ENCODE measurements at places on chromosomes 2 and 18.

DNA sequence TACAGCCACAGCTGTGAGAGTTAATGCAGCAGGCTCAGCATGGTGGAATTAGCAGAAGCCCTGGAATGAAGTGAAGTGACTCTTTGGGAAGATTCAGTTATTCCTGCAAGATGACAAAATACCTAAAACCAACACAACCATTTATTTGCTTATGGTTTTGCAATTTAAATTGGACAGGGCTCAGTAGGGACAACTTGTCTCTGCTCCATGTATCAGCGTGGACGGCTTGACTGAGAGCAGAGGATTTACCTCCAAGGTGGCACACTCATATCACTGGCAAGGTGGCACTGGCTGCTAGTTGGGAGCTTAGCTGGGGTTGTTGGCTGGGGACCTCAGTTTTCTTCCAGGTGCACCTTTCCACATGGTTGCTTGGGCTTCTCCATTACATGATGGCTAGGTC, 58.3 kb downstream of the LTBP1 start:
- DNase-seq, result no peak

- DNase-seq, result no peak
Measured at GRCh38 chr2:100812116-100812515, 7.8 kb upstream of the NPAS2 start.

DNA sequence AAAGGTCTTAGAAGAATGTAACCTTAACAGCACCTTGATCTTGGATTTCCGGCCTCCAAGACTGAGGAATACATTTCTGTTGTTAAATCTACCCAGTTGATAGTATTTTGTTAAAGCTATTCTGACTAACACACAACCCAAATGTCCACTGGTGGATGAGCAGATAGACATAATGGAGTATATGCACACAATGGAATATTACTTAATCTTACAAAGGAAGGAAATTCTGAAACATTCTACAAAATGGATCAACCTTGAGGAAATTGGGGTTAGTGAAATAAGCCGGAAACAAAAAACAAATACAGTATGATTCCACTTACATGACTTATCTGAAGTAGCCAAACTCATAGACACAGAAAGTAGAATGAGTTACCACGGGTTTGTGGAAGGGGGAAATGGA, 168.7 kb downstream of the ZNF804A start:
- no peak for DNase-seq

DNA sequence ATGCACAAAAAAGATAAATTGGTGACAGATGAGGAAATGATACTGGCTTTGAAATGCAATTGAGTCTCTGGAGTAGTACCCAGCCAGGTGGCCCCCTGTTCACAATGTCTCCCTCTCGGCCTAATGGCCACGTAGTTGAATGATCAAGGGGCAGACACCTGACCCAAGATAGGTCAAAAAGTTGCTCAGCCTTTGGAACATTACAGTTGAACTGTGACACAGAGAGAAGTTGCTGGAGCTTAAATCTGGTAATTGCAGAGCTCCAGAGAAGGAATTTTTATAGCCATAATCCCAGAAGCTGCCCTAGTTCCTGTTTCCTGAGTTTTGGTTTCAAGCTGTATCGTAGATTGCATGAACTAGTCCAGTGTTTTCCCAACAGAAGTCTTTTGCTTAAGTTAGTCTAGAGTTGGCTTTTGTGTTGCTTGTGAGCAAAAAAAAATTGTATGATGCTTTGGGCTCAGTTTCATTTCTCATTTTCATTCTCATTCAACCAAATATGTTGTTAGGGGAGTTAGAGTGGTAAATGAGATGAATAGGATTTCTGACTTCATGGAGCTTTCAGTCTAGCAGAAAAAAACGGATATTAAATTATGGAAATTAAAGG, 117.9 kb downstream of the CSRNP3 start:
- DNase-seq, result no peak

DNA sequence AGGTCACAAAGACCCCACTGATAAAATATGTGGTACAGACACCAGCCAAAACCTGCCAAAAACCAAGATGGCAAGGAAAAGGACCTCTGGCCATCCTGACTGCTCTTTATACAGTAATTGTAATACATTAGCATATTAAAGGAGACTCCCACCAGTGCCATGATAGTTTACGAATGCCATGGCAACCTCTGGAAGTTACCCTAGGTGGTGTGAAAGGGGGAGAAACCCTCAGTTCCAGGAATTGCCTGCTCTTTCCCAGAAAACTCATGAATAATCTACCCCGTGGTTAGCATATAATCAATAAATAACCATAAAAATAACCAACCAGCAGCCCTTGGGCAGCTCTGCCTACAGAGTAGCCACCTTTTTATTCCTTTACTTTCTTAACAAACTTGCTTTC, 129.8 kb upstream of the EPB41L3 start:
- DNase-seq, result no peak

GRCh38 chr2:206585335-206585734, 57.0 kb upstream of the FAM237A start:
- no peak for DNase-seq

- DNase-seq, result no peak
Measured at GRCh38 chr2:155701721-155702120, 630.8 kb downstream of the NR4A2 start.

DNA sequence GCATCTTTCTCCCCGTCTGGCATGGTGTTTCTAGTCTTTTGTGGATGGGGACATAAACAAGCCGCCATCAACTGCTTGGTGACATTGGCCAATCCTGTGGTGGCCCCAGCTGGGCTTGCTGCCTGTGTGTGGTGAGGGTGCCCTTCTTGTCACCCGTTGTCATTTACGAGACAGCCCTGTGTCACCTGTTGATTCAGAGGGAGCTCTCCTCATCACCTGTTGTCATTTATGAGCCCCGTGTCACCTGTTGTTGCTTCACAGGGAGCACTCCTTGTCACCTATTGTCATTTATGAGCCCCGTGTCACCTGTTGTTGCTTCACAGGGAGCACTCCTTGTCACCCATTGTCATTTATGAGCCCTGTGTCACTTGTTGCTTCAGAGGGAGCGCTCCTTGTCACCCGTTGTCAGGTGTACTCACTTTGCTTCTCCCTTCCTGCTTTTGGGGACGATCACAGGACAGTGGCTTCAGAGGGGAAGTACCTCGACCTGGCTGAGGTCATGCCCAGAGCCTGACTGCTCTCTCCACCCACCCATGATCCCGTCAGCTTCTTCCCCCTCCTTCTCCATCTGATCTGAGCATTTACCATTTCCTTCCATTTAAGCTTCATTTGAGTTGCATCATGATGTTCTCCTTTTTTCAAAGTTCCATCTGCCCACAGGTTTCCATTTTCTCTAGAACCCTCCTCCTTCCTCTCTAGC, 29.1 kb downstream of the HPCAL1 start:
- DNase-seq, result peak; percentile 17

DNA sequence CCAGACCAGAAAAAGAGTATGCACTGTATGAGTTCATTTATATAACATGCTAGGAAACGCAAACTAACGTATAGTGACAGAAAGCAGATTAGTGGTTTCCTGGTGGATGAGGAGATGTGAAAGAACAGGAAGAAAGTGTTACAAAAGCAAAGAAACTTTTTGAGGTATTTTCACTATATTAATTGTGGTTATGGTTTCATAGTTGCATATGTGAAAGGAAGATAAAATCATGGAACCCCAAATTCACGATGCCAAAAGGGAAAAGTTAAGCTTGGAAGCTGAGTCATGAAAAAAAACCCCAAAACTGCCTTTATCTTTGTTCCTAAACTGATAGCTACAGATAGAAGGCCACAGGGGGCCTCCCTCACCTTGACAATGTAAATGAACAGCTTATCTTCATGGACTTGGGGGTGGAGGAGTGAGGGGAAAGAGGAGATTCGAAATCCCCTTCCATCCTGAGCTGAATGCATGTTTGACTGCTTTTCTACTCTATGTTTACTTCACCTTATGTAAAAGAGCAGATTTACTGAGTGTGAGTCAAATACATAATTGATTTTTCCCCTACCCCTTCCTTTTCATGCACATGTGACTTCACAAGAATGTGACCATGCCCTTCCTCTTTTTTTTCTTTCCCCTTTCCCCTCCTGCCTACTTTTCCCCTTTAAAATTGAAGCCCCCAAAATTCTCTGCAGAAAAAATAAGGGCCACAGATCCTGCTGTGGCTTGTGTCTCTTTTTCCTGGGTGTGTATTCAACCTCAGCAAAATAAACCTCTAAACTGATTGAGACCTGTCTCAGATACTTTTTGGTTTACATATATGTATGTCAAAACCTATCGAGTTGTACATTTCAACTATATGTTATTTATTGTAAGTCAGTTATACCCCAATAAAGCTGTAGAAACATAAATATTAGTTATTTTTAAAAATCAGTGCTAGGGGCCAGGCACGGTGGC, 100.1 kb upstream of the TLK1 start:
- DNase-seq, result no peak

DNA sequence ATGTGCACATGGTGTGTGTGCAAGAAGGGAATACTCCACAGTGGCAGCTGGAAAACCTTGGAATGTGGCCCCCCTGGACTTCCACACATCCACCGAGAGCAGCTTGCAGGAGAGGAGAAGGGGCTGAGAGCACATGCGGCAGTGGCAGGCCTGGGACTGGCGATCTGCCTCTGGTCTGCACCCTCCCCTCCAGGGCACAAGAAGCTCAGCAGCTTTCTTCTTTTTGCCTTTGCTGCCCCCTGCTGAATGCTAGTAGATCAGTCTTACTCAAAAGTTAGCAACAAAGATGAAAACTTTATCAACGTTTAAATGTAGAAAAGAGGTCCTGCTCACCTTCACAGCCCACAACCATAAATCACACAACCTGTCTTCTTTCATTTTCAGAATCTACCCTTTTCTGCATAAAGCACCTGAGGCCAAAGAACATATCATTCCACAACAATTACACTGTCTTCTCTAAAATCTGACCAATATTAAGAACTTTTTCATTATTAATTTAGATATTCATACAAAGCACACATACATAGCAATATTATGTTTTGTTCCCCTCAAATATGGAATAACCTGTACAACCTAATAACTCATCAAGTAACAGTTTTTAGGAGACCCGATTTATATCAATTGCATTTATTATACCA, 34.6 kb downstream of the TGFBRAP1 start:
- no peak for DNase-seq

DNA sequence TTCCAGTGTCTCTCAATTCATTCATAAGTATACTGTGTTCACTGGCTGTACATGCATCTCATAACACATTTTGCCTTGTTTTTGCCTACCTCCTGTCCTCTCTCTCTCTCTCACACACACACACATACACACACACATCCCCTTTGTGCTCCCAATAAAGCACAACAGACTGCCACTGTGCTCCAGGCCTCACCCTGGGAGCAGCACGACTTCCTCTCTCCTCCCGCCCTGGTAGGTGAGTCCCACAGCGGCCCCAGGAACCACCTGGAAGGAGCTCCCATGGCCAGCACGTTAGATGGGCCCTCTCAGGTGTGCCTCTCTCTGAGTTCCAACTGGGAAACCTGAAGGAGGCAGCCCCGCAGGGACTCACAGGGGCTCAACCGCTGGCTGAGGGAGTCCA, 65.4 kb downstream of the MARCHF4 start:
- no peak for DNase-seq

DNA sequence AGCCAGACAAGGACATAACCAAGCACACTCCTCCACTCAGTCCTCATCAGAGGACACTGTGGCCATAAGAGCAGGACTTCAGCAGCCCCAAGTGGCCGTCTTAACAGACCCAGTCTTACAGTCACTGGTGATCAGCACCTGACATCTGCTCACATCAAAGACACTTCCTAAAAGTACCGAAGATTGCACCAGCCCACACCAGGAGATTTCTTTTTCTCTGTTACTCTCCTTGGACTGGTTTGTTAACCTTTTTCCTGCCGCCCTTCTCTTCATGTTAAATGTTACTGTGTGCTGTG, 44.1 kb downstream of the MRPS5 start:
- DNase-seq, result no peak

GRCh38 chr2:27100036-27100435, 13.5 kb downstream of the KHK start:
- DNase-seq, result no peak

- no peak for DNase-seq
Measured at GRCh38 chr2:136067459-136067858, 50.5 kb downstream of the CXCR4 start.

DNA sequence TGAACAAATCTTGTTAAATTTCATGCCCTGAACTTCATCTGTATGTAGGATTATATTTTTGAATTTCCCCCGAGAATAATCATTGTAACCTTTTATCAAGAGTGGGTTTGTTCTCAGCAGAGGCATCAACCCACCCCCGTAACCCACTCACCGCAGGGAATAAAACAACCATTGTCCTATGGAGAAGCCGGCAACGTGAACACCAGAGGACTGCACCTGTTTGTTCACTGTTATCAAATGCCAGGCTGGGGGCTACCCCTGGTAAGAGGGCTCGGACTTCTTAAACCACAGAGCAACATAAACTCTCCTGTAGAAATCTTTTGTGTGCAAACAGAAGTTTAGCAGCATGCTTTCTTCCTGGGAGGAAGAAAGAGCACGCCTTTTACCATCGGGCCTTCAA, 610.4 kb downstream of the ERBB4 start:
- DNase-seq, result no peak

DNA sequence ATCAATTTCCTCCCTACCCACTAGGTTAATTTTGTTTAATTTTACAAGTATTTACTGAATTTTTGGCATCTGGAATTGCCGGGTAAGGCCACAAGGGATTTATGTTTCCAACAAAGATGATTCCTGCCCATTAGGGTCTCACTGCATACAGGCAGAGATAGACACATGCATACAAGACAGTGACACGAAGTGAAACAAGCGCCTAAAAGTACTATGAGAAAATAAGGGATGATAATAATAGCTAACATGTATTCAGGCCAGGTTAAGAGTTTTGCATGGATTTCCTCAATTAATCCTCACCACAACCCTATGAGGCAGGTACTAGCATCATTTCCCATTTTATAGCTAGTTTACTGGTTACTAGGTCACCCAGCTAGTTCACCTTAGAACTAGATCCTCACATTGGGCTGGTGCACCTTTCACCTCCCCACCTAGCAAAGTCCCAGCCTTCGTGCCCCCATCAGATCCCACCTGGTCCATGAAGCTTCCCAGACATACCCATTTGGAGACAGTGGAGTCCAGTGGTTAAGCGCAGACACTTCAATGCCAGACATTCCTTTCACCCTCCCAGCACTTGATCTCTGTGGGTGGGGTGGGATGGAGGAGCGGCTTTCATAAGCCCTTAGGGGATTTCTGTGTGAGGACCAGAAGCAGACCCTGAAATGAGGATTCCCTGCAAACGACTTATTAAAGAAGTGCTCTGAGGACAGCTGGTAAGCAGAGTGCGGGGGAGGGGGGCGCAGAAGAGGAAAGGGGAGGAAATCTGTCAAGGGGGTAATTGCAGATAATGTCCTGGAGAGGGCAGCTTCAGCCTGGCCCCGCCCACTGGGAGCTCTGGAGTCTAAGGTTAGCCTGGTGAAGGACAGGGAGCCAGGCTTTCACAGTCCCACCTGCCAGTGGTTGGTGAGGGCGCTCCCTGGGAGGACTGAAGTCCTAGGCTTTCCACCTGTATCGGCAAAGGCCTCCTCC, 5.8 kb upstream of the DGUOK start:
- DNase-seq, result peak; percentile 63

GRCh38 chr2:208386541-208386940, 20.1 kb upstream of the PTH2R start:
- no peak for DNase-seq

DNA sequence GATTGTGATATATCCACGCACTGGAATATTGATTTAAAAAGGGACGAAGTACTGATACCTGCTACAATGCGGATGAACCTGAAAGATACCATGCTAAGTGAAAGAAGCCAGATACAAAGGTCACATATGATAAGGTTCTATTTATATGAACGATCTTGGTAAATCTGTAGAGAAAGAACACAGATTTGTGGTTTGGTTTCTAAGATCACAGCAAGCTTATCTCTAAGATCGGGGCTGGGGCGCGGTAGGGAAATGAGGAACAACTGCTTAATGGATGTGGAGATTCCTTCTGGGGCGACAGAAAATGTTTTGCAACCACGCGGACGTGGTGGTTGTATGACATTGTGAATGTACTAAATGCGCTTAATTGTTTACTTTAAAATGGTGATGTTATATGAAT, 60.1 kb downstream of the NEDD4L start:
- no peak for DNase-seq

Data from SHP77 (cell line).